G401 (cell line): ENCODE measurements at places on chromosomes 3 and 15. TPM values are rescaled to one million over a fixed set of nuclear protein-coding genes. Genes with fewer than 3 reads are reported as not detected.

DNA sequence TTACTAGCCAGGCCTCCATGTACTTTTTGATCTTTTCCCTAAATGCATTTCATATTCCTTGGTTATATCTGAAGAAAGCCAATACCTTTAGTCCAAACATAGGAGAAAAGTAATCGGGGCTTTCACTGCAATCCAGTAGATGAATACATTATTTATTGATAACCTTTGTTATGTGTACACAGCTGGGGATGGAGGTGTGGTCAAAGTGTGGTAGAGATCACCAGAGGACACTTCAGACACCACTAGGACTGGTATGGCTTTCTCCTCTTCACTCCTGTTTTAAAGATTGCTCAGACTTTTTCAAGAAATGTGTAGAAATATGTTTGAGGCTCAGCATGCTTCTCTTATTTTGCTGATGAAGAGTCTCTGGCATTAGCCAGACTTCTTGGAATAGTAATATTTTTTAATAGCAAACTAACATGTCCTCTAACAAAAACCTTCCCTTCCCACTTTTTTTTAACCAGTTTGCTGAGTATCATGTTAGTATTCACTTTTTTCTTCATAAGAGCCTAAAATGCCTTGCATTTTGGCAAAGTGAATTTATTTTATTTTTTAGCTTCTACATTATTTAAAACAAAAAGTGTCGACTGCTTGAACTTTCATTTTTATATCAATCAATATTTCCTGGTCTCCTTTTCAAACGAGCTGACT, 65.6 kb upstream of the MBNL1 start:
- no peak for DNase-seq

DNA sequence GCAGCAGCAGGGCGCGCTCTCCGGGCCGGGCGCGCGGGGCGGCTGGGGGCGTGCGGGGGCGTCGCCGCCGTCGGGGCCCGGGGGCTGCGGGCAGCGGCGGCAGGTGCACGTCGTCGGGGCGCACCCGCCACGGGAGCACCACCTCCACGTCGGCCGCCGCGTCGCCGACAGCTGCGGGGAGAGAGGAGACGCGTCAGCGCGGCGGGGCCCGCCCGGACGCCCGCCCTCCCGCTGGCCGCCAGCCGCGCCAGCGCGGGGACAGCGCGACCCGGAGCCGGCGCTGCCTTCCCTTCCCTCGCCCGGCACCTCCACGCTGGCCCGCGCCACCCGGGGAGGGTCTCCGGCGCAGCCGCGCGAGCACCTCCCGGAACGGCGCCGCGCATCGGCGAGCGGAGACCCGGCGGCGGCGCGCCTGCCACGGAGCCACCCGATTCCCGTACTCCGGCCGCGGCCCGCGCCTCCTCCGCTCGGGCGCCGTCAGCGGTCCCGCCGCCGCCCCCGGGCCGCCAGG, 481 bp downstream of the ADAMTS17 start:
- no peak for DNase-seq

- DNase-seq = no peak
These were observed 309.4 kb upstream of the STT3B start for GRCh38 chr3:31223278-31223677.

- no peak for DNase-seq
These were observed 3.4 kb downstream of the SCN5A start for GRCh38 chr3:38646062-38646461.

GRCh38 chr3:98793971-98794370, 30.8 kb downstream of the ST3GAL6 start:
- no peak for DNase-seq

GRCh38 chr15:92533298-92533697, 122.3 kb downstream of the FAM174B start:
- DNase-seq = no peak

The GASK1A gene
- total RNA-seq = not detected in 2 replicates

The ACKR4 gene
- total RNA-seq = not detected in 2 replicates
